ENCODE measurements at places on chromosomes 2 and 18.

- DNase-seq, result no peak
Observed at GRCh38 chr2:191846515-191847476, at the start of gene CAVIN2. Gene CAVIN2 (minus strand): TSS chr2:191847088. CDS start chr2:191846925, 163 bp downstream.

DNA sequence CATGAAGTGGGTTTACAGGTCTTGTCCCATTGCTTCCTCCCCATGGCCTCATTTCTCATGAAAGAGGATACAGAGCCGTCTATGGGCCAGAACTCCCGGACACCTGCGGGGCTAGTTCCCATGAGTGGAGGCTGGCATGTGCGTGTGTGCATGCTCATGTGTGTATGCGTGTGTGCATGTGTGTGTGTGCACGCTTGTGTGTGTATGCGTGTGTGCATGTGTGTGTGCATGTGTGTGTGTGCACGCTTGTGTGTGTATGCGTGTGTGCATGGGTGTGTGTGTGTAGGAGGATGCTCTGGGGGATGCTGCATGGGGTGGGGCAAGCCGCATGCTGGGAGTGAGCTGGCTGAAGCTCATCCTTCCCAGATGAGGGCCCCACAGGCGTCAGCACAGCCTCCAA is 20.8 kb downstream of the INHBB start:
- DNase-seq, result no peak

- DNase-seq, result no peak
Observed at GRCh38 chr18:6810191-6810590, 80.7 kb downstream of the ARHGAP28 start.

GRCh38 chr2:198273660-198274059 is 469.3 kb downstream of the PLCL1 start:
- DNase-seq, result no peak

DNA sequence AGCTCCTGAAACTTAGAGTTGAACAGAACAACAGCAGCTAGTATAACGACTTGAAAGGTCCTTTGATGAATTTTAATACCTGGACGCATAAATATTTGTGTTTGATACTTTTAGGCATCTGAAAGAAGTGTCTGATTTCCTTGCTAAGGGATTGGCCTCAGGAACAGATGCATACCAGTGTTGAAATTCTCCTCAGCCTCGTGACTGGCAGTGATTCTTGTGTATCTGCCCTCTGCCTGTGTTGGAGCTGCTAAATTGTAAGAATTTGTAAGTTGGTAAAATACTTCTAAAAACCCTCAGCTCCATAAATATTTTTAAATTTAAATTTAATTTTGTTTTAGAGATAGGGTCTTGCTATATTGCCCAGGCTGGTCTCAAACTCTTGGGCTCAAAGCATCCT is 22.4 kb upstream of the SCYGR1 start:
- no peak for DNase-seq

DNA sequence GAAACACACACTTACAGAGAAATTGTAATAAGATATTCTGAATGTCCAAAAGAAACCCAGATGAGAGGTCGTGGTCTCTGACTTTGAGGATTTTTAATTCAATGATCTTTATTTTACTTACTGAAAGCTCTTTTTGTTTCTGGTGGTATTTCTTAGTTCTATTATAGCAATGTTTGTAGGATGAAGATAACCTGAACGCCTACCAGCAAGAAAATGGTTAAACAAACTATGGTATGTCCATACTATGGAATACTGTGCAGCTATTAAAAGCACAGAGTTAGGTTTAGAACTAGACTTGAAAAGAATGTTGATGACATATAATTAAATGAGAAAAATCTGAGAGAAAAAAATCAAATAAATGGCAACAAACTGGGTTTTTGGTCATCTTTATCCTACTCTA is 60.3 kb downstream of the LPIN2 start:
- no peak for DNase-seq

DNA sequence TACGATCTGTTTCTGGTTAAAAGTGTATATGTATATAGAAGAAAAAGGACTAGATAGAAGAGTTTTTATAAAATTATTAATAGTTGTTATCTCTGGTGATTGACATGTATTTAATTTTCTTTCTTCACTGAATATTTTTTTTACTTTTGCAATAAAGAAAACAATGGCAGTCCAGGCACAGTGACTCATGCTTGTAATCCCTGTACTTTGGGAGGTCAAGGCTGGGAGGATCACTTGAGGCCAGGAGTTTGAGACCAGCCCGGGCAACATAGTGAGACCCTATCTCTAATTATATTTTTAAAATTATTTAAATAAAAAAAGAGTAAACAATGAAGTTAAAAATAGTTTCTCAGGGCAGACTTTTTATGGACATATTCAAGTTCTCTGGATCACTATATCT is 114.7 kb downstream of the FAM117B start:
- no peak for DNase-seq

- DNase-seq, result peak; percentile 91
Observed at GRCh38 chr2:60735496-60736250, 20.4 kb upstream of the PAPOLG start.

DNA sequence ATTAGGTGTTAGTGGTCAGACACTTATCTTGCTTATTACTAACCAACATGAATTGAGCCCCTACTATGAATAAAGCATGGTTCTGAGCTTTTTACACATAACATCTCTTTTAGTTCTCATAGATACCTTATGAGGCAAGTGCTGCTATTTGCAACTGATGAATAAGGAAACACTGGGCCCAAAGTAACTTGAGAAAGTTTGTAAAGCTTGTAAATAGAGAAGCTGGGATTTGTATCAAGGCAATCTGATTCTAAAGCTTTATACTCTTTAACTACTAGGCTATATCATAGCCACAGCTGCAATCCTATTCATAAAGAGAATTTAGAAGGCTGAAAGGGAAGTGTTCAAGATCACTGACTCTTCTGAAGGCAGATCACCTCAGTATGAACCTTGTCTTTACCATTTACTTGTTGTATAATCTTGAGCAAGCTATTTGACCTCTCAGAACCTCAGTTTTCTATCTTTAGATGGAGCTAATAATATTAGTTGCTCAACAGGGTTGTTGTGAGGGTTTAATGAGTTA is 60.4 kb downstream of the ABCB11 start:
- no peak for DNase-seq

GRCh38 chr2:46331109-46331766 is 34.0 kb downstream of the EPAS1 start:
- no peak for DNase-seq

All from NCI-H82 (cell line).